NCI-H2171 (cell line): ENCODE measurements at places on chromosomes 16 and 17.
A peak's percentile ranks its signal among the peaks of the same experiment; 100 is the strongest.

DNA sequence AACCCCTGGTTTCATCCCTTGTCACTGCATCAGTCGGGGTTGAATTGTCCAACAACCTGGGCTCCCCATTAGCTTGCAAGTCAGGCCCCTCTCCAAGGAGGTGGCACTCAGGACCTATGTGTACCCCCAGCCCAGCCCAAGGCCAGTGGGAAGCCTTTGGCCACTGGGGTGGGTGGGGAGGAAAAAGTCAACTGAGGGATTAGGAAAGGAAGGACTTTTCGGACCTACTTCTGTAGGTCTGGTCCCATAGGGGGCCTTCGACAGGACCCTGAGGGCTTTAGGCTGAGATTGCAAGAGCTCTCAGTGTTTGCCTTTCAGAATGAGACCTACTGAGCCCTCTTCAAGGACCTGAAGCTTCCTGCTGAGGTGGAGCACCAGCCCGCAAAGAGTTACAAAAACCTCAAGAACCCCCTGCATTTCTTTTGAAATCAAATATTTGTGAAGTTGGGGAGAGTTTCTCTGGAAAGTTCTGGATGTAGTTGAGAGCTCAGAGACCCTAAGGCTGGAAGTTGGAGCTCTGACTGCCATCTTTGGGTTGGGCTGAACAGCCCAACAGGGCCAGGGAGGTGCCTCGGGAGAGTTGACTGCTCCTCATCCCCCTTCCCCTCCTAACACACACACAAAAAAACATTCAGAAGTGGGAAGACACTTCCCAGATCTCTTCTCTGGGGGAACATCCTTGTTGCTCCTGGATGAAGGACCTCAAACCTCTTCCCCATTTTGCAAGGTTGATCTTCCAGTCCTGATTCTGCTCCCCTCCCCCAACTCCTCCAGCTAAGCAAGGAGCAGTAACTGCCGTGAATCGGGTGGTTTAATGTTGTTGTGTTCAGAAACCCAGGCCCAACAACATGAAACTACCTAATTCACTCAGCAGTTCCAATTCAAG is 5.8 kb upstream of the HOXB9 start:
- no peak for DNase-seq

- no peak for DNase-seq
Observed at GRCh38 chr16:27112093-27112811, 45.5 kb downstream of the C16orf82 start.

DNA sequence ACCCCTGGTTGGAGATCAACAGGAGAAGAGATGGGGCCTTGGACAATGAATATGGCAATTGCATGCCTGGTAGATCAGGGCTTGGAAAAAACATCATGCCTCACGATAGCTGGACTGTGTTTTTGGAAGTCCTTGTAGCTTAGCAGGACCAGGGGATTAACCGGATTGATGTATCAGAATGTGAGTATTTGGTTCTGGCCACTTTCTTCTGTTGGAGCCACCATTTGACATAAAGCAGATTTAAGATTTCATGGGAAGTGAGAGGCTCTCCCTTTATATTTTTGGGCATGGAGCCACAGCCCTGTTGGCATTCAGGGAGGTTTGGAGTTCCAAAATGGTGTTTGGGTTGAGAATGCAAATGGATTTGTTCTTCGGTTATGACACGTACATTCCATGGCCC is 424.7 kb upstream of the MAF start:
- no peak for DNase-seq

- DNase-seq, result peak; percentile 49
Observed at GRCh38 chr16:29809850-29810698, 1.9 kb upstream of the PRRT2 start.

DNA sequence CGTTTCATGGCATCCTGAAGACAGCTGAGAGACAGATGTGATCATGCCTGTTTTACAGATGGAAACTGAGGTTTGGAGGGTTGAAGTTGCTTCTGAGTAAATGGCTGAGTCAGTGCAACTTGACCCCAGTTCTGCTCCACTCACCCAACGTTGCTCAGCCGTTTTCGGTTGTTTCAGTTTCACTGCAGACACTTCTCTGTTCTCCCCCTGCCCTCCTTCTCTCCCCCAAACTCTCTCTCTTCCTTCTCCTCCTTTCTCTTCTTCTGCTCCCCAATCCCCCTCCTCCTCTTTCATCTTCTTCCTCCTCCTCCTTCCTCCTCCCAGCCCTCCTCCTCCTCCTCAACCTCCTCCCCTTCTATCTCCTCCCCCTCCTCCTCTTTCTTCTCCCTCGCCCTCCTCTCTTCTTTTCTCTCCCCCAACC is 9.4 kb upstream of the CEP20 start:
- no peak for DNase-seq

DNA sequence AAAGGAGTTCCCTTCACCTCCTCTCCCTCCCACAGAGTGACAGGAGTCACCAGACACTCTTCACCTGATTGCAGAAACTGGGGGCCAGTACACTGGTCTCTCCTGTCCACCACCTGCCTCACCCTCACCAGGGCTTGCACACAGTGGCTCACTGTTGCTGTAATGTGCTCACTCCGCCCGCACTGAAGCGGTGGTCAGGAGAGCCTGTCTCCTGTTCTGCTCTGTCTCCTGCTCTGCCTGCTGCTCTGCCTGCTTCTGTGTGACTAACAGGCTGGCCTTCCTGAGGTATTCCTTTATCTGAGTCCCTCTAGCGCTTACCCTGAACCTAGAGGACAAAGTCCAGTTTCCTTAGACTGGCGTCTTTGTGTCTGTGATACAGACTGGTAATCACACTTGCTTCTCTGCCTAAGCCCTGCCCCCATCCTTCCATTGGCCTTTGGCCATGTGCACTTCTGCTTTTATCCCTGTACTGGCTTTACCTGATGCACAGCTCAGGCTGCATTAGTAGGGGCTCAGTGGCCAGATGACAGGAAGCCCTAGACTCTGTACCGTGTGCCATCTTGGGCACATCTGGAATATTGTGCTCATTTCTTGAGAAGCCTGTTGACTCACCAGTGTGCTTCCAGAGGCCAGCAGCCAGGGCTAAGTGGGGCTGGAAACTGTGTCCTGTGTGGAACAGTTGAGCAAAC is 13.3 kb downstream of the PROCA1 start:
- no peak for DNase-seq

- DNase-seq, result peak; percentile 15
Observed at GRCh38 chr17:17440010-17440843, 36.6 kb upstream of the MED9 start.

GRCh38 chr17:68016838-68017237 is 18.7 kb upstream of the KPNA2 start:
- no peak for DNase-seq

DNA sequence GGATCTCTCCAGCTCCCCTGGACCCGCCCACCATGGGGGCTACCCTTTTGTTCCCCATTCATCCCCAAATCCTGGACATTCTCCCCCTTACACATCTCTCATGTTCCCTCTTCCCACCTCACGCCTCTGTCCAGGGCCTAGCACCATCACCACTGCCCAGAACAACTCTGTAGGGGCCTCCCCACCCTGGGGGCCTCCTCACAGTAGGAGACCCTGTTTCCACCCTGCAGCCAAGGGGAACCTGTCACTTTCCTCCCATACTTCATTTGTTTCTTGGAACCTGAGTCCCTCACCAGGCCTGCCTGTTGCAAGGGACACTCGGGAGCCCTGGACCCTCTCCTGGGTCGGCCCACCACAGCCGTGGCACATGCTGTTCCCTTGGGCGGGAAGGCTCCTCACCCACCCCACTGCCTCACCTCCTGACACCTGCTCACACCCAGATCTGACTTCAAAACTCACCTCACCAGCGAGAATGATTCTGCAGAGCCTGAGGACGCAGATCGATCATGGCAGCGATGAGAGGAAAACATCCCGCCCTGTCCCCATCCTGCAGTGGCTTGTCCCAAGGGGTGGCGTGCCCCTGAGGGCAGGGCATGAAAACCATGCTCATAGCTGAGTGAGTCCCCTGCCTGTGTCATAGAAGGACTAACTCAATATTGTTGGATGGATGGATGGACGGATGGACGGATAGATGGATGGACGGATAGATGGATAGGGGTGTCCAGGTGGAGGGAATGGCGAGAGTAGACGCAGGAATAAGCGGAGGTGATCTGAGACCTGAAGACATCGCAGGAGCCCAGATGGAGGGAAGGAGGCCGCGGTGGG is 6.8 kb upstream of the RASD1 start:
- DNase-seq, result no peak

DNA sequence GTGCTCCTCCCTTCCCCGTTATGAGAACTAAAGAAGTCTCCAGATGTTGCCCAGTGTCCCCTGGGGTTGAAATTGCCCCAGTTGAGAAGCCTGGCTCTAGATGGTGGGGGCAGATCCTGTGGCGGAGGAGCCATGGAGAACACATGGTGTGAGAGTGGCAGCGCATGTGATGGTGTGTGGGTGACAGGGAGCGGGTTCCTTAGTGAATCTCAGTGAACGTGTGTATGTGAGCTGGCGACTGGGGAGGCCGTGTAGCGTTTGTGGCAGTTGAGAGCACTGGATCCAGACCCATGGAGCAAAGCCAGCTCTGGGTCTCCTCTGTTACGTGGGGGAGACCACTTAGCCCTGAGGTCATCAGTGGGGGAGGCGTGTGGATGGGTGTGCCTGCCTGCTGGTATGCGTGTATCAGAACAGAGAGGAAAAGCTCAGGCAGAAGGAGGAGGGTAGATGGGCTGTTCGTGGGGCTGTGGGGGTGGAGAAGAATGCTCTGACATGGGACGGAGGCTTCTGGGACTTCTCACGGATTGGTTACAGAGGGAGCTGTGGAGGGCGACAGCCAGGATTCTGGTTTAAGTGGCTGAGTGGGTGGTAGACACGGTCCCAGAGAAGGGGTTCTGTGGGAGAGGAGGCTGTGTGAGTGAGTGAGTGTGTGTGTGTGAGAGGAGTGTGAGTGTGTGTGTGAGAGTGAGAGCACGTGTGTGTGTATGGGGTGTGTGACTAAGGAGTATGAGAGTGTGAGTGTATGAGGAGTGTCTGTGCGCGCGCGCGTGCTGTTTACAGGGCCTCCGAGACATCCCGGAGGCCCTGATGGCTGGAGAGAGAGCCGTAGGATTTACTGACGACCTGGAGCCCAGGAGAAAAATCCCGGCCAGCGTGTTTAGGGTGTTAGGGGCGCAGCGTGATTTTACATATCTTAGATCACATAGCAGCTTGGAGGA is 193.8 kb downstream of the SNX29 start:
- no peak for DNase-seq

- no peak for DNase-seq
Observed at GRCh38 chr17:81193470-81194224, 27.6 kb upstream of the AATK start.
